ENCODE measurements at places on chromosomes 5 and 9.

GRCh38 chr5:57302164-57302563 lies 128.3 kb downstream of the GPBP1 start:
- DNase-seq: peak; percentile 59

DNA sequence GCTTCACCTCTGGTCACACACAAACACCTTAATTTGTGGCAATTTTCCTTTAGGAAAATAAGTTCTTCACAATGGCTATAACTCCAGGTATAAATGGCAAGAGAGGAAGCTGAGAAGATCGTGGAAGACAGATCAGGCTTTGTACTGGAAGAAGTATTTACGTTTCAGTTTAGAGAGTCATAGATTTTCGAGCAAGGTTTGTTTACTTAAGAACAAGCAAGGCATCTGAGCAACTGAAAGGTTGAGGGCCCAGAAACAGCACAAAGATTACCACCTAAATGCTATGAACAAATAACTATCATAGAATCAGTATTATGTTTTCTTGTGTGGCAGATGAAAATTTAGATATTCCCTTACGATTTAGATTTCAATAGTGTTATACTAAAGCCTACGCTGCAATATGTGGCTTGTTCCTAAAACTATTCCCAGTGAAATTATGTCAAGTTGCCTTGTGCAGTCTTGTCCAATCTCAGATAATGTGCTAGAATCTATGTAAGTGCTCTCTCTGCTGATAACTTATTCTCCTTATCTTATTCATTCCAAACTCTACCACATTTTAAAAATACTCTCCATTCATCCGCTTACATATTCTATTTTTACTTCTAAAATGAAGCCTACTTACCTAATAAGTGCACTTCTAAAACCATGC lies 6.7 kb downstream of the SLCO4C1 start:
- DNase-seq: no peak

DNA sequence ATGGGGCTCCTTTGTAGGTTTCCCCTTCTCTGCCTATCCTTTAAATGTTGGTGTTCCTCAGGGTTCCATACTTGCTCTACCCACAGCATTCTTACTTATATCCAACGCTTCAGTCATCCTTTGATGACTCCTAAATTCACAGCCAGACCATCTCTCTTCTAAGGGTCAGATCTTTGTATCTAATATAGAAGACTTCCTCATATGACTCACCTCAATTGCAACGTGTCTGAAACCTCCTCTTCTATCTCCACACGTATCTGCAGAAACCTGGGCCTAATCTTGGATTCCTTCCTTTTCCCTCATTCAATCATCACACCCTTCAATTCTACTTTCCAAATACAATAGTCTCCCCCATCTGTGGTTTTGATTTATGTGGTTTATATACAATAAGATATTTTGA lies 68.3 kb downstream of the HMGCR start:
- DNase-seq: no peak

DNA sequence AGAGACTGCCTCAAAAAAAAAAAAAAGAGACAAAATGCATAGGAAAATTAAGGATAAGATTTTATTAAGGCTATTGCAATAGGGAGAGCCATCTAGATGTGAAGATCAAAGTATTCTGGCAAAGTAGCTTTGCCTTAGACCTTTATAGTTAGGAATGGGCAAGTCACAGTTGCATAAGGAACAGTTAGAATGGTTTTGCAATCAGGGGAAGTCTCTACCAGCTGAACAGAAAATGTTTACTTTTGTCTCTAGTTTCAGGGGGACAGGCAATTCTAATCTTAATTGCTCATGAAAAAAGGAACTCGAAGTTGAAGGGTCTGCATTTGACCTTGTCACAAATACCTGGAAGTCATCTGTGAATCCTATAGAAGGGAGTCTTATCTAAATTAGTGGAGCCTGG lies 13.1 kb upstream of the ATP6V1G1 start:
- no peak for DNase-seq

DNA sequence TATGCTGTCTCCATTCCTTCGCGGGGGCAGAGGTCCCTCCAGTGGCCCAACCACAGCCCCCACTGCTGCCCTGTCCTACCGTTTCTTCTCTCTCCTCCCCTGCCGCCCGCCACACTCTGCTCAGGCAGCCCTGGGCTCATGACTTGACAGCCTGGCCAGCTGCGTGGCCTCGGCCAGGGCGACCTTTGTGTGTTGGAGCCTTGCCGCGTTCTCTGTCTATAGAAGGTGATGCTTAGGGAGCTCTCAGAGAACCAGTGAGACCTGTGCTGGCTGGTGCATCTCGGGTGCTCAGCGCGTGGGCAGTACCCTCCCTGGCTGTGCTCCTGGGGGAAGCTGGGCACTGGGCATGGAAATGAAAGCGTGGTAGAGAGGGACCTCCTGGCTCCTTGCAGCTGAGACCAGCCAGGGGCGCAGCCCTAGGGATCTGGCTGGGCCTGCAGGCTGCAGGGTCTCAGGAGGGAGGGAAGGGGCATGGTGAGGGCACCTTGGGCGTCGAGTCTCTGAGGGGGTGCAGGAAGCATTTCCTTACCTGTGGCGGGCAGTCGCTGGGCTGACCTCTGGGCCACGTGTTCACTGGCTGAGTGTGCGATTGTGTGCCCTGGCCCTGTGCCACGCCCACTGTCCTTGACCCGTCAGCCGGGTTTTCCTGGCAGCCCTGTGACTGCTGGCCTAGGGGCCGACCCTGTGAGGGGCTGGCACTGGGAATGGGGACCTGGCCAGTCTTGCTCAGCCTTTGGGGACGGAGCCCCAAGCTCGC lies 50.3 kb downstream of the RXRA start:
- no peak for DNase-seq

- no peak for DNase-seq
Observed at GRCh38 chr9:100355561-100355960, 2.8 kb upstream of the TEX10 start.
